ENCODE measurements at places on chromosomes 16 and 17.
A peak's percentile ranks its signal among the peaks of the same experiment; 100 is the strongest.

- no peak for DNase-seq
Measured at GRCh38 chr17:12584727-12585126, 81.0 kb upstream of the MYOCD start.

GRCh38 chr16:2472488-2472864 lies 1.4 kb downstream of the NTN3 start:
- no peak for DNase-seq

DNA sequence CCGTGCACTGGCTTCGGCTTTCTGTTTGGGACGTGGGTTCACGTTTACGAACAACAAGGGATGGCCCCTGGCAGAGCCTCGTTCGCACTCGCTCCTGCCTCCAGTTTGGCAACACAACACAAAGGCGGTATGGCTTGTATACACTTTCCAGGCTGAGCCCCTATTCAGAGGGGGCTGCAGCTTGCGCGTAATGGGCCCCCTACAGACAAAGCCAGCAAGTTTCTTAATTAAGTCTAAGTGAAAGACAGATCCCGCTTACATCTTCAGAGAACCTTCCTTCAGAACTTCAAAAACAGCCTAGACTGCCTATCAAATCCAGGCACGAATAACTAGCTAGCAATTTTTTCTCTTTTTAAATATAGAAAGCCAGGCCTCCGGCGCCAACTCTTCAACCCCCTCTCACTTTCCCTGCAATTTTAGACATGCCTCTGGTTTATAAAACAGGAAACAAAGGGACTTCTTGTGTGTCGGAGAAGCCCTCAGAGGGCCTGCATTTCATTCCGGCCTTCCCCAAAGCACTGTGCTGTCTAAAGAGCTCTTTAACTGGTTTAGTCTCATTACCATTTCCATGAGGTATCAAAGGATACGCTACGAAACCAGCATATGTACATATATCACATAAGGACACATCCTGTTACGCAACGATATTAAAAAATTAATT lies 244.9 kb downstream of the STX8 start:
- no peak for DNase-seq

DNA sequence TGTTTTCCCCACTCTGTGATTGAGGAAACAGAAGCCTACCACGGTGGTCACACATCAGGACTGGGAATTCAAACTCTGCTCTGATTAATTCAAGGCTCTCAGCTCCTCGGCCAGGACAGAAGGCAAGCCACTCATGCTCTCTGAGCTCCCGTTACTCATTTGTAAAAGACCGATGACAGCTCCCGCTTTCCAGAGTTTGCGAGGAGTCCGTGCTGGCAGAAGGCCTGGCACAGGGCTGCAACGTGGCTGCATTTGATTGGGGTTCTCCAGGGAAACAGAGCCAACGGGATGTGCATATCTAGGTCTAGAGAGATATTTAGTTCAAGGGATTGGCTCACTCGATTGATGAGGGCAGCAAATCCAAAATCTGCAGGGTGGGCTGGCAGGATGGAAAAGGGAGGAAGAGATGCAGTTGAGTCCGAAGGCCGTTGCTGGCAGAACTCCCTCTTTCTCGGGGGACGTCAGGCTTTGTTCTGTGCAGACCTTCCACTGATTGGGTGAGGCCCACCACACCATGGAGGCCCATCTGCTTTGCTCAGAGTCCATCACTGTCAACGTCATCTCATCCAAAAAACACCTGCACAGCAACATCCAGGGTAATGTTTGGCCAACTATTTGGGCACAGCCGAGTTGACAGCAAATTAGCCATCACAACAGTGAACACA lies 215.5 kb upstream of the RPL38 start:
- no peak for DNase-seq

- DNase-seq, result no peak
Measured at GRCh38 chr17:33944412-33944811, 310.7 kb upstream of the CCL2 start.

GRCh38 chr17:61410141-61411010 lies 10.7 kb downstream of the TBX2 start:
- DNase-seq, result no peak

GRCh38 chr17:56592487-56593085 lies 913 bp upstream of the NOG start:
- DNase-seq, result peak; percentile 59

DNA sequence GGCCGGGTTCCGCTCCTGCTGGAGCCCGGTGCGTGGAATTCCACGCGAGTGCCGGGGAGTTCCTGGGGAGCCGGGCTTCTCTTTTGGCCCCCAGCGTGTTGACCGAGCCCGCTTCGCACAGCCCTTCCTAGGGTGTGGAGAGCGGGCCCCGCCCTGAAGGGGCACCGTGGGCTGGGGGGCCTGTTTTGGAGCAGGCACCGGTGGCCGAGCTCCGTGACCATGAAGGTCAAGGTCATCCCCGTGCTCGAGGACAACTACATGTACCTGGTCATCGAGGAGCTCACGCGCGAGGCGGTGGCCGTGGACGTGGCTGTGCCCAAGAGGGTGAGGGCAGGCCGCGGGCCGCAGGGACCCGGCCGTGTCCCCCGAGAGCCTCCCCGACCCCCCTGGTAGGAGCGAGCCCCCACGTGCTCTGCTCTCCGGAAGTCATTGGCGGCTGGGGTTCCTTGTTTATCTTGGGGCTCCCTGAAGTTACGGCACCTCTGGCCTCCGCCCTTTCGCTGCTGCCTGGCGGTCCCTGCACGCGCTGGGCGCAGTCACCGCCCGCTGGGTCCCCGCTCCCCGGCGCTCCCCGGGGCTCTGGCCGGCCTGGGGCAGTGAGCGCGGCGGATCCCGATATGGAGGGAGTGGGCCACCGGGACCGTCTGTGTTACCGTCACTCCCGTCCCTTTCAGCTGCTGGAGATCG lies 528 bp downstream of the HAGHL start:
- DNase-seq, result no peak

DNA sequence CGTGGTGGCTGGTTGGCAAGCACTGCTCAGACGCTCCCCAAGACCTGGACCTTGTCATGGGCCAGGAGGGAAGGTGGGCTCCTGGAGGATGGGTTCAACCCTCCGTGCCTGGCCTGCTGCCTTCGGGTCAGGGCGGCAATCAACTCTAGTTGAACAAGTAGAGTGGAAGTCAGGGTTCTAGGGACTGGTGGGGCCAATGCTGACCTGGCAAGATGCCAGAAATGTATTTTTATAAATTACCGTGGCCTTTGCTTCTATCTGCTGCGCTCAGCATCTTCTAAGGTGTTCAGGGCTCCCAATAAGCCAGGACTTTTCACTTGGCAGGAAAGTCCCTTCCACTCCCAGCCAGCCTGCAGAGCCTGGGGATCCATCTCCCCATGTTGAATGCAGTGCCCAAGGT lies 207.1 kb upstream of the N4BP1 start:
- DNase-seq, result no peak

DNA sequence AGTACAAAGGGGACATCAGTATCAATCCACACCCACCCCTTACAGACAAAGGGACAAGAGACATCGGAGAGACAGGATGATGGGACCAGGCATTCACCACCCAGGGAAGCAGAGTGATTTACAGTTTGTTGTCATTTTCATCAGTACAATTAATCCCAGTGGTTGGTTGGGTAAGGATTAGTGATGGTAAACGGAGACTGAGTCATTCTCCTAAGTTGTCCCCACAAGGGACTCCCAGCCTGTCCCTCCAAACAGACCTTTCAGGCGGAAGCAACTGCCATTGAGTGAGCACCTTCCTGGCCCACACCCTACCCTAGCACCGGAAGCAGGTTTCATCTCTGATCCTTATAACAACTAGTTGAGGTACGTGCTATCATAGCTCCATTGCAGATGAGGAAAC lies 11.2 kb downstream of the PPL start:
- DNase-seq, result no peak

GRCh38 chr16:69040144-69040909 lies 65.1 kb upstream of the HAS3 start:
- DNase-seq, result no peak

- no peak for DNase-seq
Measured at GRCh38 chr17:57570724-57571344, 174.3 kb downstream of the CCDC182 start.

DNA sequence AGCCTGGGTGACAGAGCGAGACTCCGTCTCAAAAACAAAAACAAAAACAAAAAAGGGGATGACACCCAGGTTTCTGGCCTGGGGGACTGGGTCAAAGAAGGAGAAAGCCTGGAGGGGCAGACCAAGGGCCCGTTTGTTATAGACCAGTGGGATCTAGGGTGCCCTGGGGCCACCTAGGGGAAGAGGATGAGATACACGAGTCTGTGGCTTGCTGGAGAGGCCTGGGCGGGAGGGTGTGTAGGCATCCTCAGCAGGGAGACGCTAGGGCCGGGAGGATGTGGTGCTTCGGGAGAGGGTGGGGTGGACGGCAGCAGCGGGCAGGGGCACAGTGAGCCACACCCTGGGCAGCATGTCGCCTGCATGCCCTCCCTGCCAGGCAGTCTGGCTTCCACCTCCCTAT lies 17.1 kb upstream of the CRK start:
- DNase-seq, result no peak

DNA sequence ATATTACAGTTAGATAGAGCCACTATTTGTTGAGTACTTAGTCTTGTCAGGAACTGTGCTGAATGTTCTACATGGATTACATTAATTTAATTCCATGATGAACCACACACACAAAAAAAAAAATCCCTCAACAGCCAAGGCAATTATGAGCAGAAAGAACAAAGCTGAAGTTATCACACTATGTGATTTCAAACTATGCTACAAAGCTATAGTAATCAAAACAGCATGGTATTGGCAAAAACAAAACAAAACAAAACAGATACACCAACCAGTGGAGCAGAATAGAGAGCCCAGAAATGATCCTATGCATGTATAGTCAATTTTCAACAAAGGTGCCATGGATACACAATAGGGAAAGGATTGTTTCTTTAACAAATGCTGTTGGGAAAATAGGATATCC lies 8.1 kb upstream of the ERCC4 start:
- no peak for DNase-seq

DNA sequence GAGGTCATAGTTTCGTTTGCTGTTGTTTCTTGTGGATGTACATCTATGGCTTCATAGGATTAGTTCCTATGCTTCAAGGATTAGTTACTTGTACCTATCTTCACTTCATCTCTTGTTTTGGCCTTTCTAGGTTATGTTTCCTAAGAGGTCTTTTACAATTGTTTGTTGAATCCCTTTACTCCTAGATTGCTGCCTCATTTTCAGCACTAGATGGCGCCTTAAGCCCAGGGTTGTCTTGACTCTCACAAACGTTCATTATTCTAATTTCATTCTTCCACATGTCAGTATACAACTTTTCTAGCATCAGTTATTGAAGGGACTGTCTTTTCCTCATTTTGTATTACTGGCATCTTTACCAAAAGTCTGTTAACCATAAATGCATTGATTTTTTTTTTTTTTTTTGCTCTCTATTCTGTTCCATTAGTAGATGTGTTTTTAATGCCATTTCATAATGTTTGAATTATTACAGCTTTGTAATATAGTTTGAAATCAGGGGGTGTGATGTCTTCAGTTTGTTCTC lies 45.0 kb upstream of the NACA2 start:
- DNase-seq, result peak; percentile 66

DNA sequence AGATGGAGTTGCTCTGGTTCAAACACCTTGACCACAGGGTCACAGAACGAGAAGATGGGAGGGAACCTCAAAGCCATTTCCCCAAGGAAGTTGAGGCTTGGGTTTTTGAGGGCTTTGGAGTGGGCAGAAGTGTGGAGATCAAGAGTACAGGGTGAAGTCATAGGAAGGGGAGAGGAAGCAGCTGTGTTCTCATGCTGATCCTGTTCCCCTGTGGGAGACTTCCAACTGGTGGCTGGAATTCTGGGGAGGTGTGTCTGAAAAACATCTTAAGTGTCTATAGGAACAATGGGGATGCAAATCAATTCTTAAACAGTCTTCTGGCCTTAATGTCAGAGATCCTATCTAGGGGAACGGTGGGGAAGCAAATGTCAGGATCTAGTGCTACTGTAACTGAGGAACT lies 38.8 kb upstream of the HSBP1 start:
- no peak for DNase-seq
